ENCODE measurements at places on chromosomes 7 and 10.

DNA sequence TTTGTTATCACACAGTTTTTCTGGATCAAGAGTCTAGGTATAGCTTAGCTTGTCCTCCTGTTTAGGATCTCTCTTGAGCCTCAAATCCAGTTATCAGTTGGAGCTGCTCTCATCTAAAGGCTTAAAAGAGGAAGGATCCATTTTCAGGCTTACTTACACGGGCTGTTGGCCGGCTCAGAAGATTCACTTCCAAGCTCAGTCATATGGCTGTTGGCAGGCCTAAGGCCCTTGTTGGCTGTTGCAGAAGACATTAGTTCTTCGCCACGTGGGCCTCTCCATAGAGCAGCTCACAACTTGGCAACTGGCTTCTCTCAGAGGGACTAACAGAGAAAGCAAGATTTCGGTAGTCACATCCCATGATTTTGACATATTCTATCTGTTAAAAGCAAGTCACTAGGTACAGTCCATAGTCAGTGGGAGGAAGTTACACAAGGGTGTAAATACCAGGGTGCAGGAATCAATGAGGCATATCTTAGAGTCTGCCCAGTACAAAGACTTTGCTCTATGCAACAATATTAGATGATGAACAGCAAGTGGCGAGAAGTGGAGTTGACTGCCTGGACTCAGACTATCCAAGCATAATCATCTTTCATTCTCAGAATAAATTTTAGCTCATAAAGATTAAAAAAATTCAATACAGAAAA lies 280.1 kb upstream of the MBL2 start:
- DNase-seq = no peak

- DNase-seq = peak; percentile 91
Observed at GRCh38 chr10:52779541-52780390, 7.2 kb upstream of the MBL2 start.

DNA sequence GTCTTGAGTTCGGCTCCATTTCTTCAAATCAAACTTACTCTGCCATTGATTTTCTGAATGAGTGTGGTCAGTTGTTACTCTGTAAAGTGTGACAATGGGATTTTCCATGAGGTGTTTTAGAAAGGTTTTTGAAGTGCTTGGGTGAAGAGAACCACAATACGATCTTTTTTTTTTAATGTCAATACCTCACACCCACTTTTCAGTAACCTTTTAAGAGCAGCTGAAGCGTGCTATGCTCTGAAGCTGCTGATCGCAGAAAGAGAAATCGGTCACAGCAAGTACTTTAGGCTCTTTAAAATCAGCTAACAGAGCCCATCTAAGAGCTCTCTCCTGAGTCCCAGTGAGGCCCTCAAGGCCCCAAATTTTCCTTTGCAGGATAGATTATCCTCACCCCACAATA lies 34.4 kb upstream of the YAE1 start:
- DNase-seq = no peak

DNA sequence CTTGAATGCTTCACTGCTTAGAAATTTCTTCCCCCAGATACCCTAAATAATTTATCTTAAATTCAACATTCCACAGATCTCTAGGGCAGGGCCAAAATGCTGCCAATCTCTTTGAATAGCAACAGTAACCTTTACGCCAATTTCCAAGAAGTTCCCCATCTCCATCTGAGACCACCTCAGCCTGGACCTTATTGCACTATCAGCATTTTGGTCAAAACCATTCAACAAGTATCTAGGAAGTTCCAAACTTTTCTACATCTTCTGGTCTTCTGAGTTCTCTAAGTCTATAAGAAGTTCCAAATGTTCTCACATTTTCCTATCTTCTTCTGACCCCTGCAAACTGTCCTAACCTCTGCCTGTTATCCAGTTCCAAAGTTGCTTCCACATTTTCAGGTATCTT lies 1306.9 kb upstream of the SORCS1 start:
- DNase-seq = no peak

DNA sequence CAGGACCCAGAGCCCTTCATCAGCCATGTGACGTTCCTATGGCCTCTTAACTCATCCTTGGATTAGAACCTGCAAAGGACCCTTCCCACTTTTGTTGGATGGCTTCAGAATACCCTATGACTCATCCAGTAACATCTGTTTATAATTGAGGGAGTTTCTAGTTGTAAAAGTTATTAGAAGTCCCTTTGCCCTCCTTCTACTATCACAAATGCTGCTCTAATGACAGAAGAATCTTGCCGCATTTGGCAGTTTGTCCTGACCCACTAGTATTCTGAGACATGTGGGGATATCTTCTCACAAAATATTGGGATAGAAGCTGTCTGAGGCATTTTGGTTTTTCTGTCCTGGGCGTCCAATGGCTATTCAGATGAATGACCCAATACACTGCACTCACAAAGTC lies 251.8 kb upstream of the TMEM72 start:
- DNase-seq = no peak

DNA sequence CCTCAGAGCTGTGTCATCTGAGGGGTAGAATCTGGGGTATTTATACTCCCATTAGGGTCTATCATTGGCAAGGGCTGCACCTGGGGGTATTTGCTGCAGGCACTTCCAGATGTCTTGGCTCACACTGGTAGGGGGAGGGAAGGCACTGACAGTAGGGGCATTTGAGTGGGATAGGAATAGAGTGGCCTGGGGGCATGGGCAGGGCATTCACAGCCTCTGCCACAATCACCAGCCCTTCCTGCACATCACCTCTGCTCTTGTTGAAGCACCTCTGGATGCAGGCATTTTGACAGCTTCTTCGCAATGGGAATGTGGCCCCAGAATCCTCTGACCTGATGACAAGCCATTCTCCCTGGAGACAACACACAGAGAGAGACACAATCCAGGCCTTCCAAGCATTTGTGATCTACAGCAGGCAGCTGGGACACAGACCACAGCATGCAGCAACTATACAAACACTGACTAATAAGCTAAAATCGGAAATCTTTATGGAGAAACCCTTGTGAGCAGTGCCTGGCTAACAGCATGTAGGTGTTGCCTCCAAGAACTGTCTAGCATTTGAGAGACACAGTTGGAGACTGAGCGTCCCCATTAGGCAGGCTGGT lies 178.5 kb downstream of the KCNMA1 start:
- no peak for DNase-seq

- DNase-seq = peak; percentile 50
Observed at GRCh38 chr7:150753826-150754603, 16.8 kb downstream of the GIMAP5 start.

DNA sequence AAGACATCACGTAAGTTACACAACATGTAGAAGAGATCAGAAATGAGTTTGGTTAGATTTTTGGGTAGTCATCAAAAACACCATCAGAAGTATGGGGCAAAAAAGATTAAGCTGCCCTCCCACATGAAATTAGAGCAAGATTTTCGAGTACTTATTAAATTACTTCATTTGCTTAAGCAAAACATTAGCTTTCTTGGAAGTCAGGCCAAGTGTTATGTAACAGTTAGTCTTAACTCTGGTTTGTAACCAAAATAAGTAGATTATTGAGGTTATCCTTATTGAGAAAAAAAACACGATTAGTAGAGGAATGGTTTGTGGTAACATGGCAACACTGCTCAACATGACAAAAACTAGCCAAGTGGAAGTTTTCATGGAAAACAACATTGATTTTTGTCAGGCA lies 37.9 kb downstream of the HBP1 start:
- DNase-seq = no peak

DNA sequence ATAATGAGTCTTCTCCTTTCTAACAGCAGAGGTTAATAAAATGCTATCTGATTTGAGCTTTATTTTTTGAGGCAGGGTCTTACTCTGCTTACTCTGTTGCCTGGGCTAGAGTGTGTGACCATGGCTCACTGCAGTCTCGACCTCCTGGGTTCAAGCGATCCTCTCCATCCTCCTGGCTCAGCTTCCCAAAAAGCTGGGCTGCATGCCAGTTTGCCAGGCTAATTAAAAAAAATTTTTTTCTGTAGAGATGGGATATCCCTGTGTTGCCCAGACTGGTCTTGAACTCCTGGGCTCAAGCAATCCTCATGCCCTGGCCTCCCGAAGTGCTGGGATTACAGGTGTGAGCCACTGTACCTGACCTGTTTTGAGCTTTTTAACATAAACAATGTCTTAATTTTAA lies 56.7 kb downstream of the SCD start:
- DNase-seq = no peak

- peak; percentile 73 for DNase-seq
Observed at GRCh38 chr10:63819753-63820329, 298.6 kb downstream of the REEP3 start.

DNA sequence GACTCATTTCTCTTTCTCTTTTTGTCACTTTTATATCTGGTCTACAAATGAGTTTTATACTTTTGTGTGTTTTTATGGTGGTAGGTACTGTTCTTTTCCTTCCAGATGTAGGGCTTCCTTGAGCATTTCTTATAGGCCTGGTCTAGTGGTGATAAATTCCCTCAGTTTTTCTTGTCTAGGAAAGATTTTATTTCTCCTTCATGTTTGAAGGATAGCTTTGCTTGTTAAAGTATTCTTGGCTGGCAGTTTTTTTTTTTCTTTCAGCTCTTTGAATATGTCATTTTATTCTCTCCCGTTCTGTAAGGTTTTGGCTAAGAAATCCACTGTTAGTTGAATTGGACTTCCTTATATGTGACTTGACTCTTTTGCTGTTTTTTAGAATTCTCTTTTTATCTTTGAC lies 292.7 kb downstream of the RPS24 start:
- no peak for DNase-seq

GRCh38 chr7:102064361-102065025 lies 222.2 kb upstream of the SH2B2 start:
- DNase-seq = peak; percentile 23

DNA sequence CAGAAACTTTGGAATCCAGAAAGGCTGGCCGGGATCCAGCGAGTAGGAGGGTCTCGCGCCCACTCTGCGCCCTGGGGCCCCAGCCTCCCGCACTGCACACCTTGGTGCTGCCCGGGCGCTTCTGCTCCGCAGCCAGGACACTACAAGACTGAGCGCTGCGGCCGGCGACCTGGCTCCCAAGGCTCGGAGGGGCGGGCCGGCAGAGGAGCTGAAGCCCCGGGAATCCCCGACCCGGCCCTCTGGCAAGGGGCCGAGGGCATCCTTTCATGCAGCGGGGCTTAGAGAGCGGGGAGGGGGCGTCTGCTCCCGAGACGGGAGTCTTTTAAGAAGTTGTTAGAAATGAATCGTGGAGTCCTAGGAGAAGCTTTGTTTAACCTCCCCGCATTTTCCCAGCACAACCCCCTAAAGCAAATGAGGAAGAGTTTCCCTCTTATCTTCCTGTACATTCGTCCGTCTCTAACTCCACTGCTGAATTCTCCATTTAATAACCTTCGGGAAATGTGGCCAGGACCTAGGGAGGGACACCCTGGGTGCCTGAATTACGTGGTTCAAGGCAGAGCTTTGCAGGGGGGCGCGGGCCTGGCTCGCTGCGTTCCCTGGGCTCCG lies 1.1 kb downstream of the VWC2 start:
- peak; percentile 74 for DNase-seq

DNA sequence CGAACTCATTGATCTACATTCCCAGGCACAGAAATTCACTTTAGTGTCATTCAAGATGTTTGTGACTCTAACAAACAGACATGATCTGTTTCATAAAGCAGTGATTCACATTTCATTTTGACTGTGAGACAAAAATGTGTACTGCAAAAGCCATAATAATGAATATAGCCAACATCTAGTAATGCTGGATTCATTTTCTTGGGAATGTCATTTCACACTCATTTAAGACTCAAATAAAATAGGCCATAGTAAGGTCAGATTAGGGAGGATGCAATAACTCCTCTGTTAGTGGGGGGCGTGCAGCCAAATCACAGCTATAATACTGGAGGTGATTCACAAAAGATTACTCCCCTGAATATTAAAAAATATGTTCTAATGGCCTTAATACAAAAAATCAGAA lies 566.6 kb upstream of the ZWINT start:
- DNase-seq = no peak

GRCh38 chr10:63723741-63724140 lies 202.5 kb downstream of the REEP3 start:
- DNase-seq = peak; percentile 28

GRCh38 chr7:115293628-115294240 lies 371.8 kb downstream of the MDFIC start:
- no peak for DNase-seq

DNA sequence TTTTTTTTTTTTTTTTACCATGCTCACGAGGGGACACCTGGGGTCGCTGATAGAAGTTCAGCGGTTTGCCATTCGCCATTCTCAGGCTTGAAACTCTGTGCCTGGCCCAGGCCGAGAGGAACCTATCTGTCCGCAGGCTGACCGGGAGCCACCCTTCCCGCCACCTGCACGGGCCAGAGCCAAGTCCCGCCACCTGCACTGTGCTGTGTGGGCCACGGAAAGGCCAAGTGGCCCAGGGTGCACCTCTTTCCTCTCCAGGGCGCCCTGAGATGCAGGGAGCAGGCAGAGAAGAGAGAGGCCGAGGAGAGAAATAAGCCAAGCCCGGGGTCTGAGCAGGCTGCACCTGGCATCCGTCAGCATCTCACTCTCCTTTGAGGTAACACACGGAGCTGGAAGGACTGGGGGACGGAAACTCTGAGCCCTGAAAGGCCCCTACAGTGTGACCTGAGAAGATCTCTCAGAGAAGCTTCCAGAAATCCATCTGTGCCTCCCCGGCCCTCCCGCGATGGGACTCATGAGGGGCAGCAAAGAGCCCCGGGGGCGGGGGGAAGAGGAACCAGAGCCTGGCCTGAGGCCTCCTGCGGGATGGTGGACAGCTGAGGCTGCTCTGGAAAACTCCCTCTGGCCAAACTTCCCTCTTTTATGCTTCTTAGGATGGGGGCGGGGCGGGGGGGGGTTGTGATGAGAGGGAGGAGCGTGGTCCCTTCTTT lies 46.6 kb downstream of the PRKAG2 start:
- DNase-seq = no peak

- peak; percentile 54 for DNase-seq
Observed at GRCh38 chr7:36224934-36225858, 72.1 kb downstream of the EEPD1 start.

DNA sequence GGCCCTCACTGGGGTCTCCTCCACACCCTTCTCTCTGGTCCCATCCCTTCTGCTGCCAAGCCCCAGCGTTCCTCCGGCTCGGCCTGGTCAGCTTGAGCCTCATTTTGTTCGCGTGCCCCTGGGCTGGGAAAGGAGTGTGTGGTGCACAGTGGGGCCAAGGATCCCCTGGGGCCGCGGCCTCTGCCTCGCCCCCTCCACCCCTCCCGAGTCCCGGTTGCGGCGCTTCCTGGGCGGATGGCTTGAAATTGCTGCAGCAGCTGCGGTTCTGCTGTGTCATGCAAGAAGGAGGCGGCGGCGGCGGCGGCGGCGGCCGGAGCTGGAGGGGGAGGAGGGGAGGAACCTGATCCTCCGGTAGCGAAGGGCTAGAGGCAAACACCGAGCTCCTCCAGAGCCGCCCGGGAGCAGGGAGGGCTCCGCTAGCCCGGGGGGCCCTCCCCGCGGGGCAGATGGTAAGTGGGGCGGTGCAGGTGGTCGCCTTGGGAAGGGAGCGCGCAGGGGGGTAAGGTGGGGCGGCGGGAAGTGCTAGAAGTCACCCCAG lies 217.8 kb upstream of the MKLN1 start:
- peak; percentile 88 for DNase-seq
